Aorta (tissue), 5 donors: ENCODE measurements at places on chromosomes 5 and 9. TPM values are rescaled to one million over a fixed set of nuclear protein-coding genes. Genes with fewer than 3 reads are reported as not detected.
A peak's percentile ranks its signal among the peaks of the same experiment; 100 is the strongest.

DNA sequence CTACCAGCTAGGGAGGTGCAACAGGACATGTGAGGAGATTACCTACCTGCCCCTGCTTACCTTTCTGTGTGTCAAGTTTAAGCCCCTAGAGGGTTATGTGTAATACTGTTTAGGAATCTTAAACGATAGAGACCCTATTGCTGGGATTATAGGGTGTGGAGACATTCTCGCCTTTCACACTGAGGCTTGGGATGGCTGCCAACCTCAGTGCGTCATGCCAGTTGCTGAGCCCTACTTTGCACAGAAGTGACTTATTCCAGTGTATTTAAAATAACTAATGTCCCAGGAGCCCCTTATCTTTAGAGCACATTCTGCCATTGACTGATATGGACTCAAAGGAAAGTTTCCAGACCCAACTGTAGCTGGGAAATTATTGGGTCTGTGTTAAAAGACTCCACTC is 76.6 kb upstream of the XPA start:
- peak; percentile 80 for DNase-seq
- H3K27ac ChIP-seq = no peak overlapping the region
- no peak overlapping the region for H3K4me3 ChIP-seq
- H3K27me3 ChIP-seq = no peaks in the 10 kb centered on the region
- H3K36me3 ChIP-seq = no peaks in the 10 kb centered on the region
- no peaks in the 10 kb centered on the region for H3K4me1 ChIP-seq

DNA sequence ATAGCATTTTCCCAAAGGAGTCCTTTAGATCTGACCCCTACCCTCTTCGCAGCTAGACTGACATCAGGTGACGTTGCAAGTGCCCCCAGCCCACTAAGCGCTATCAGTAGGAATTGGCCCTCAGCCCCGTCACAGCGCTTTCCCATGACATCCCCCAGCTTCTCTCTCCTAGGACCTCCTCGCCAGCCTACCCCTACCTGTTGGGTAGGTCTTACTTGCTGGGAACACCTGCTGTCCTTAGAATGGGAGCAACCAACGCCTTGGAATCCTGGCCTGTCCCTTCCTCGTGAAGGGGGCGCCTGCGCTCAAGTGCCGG is 584 bp upstream of the PIP5K1B start:
- peak overlapping the region; percentile 81 for H3K4me3 ChIP-seq
- no peaks in the 10 kb centered on the region for H3K4me1 ChIP-seq
- no peak overlapping the region for H3K27ac ChIP-seq

DNA sequence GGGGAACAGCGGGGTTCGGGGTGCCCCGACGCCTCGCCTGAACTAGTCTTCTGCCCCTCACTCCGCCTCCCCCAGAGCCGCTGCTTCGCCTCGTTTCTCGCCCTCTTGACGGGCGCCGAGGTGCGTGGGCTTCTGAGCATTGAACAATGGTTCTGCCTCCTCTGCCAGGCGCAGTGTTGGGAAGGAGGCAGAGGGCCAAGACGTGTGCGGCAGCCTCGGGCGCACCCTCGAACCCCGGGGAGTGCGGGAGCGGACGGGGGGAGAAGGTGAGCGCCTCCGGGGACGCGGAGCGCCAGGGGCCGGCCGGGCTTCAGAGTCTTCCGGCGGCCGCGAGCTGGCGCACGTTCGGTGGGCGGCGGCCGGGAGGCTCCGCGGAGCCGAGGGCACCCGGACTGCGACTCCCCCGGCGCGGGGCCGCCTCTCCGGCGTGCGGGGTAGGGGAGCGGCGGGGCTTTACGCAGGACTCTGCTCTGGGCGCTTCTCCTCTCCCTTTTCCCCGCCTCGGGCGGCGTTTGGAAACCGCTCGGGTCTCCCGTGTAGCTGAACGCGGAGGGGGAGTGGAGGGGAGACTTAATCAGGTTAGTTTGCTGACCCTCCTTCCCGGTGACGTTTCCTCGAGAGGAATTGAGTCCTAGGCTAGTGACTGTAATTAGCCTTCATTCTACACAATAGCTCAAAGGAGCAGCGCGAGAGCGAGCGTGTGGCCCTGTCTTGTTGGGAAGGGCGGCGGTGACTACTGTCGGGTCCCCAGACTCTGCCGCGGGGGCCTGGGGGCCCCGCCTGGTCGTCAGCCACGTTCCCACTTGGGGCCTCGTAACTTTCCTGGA is 1.1 kb downstream of the VLDLR start:
- H3K27me3 ChIP-seq = no peaks in the 10 kb centered on the region
- H3K4me3 ChIP-seq = peak overlapping the region; percentile 66
- H3K27ac ChIP-seq = peak overlapping the region; percentile 86
- H3K36me3 ChIP-seq = no peaks in the 10 kb centered on the region
- H3K4me1 ChIP-seq = no peaks in the 10 kb centered on the region
- DNase-seq = peak; percentile 47

DNA sequence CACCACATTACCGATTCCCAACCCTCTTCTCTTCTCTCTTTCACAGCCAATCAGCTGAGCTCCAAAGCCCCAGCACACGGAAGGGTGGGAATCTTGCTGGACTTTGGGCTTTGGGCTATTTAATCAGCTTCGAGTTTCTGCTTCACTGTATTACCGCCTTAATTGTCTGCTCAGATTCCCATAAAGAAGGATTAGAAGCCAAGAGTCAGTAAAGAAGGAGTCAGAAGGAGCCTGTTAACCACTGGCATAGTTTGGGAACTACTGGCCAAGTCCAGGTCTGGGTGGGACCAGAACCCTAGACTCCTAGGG is 4.4 kb downstream of the SPRY4 start:
- no peak for DNase-seq
- no peaks in the 10 kb centered on the region for H3K4me1 ChIP-seq
- H3K27ac ChIP-seq = peak overlapping the region; percentile 41

GRCh38 chr5:180172447-180173197 is 36.4 kb downstream of the RASGEF1C start:
- no peak for DNase-seq
- no peak overlapping the region for H3K4me3 ChIP-seq
- no peaks in the 10 kb centered on the region for H3K4me1 ChIP-seq
- no peaks in the 10 kb centered on the region for H3K27me3 ChIP-seq
- H3K36me3 ChIP-seq = no peaks in the 10 kb centered on the region

DNA sequence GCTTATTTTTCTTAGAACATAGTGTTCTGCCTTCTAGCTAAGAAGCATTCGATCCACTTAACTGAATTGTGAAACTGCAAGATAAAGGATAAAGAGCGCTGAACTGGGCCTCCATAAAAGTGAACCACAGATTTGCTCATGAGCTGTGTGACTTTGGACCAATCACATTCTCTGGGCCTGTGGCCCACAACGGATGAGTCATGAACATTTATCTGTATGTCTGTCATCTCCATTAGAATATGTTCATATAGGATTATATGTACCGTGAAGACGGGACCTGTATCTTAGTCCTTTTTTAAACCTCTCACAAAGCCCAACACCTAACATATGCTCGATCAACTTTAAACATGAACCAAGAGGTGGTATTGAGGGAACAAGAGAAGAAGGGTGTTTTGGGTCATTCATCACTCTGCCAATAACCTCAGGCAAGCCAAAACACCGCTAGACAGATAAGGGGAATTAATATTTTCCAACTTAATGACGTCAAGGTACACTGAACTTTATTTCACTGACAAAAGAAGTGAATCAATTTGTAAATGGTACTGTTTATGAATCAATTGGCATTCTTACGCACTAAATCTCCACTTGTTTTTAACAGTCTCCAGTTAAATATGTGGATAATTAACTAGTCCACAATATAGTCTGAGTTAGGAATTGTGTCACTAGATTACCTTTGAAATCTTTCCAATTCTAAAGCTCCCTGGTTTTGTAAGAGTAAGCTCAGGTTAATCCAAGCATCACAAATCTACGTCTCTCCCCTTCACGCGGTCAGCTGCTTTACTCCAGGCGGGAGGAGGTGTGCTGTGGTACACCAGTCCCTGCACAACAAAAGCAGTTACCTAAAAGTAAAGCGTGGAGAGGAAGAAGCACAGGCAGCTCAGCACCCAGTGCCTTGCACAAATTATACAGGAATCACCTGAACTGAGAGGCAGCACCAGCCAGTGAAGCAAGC is 1.6 kb downstream of the TMEM245 start:
- DNase-seq = no peak
- H3K36me3 ChIP-seq = no peaks in the 10 kb centered on the region
- no peaks in the 10 kb centered on the region for H3K27me3 ChIP-seq
- peak overlapping the region; percentile 67 for H3K4me3 ChIP-seq

GRCh38 chr9:98071737-98072136 is 15.2 kb downstream of the NANS start:
- no peaks in the 10 kb centered on the region for H3K4me1 ChIP-seq
- no peaks in the 10 kb centered on the region for H3K36me3 ChIP-seq
- H3K4me3 ChIP-seq = no peak overlapping the region
- no peak overlapping the region for H3K27ac ChIP-seq
- DNase-seq = no peak

DNA sequence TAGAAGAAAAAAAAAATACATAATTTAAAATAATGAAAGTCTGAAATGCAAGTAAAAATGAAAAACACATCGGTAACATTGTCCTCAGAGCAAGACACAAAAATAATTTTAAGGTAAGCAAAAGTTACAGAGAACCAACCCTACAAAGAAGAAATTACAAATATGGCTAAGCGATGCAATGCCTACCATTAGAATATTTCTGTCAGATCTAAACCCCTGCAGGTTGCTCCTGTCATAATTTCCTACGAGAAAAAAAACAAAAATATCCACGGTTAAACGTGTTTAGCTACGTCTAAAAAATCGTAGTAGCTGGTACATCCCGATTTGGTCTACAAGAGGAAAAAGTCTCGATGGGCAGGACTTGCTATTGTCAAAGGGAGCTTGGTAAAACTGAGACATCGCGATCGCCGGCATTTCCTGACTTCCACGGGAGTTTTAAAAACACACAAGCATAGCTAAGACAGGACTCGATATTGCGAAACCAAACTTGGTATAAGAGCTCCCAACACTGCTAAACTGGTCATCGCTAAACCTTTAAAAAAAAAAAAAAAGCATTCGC is 1.1 kb upstream of the ANXA2R start:
- no peaks in the 10 kb centered on the region for H3K4me1 ChIP-seq
- H3K4me3 ChIP-seq = peak overlapping the region; percentile 46
- H3K27me3 ChIP-seq = no peaks in the 10 kb centered on the region
- peak; percentile 65 for DNase-seq
- peak overlapping the region; percentile 12 for H3K27ac ChIP-seq

GRCh38 chr9:77386187-77386586 is 208.9 kb downstream of the VPS13A start:
- H3K36me3 ChIP-seq = no peaks in the 10 kb centered on the region
- H3K27me3 ChIP-seq = no peaks in the 10 kb centered on the region
- H3K4me1 ChIP-seq = no peaks in the 10 kb centered on the region
- H3K27ac ChIP-seq = no peak overlapping the region
- no peak for DNase-seq
- H3K4me3 ChIP-seq = no peak overlapping the region

DNA sequence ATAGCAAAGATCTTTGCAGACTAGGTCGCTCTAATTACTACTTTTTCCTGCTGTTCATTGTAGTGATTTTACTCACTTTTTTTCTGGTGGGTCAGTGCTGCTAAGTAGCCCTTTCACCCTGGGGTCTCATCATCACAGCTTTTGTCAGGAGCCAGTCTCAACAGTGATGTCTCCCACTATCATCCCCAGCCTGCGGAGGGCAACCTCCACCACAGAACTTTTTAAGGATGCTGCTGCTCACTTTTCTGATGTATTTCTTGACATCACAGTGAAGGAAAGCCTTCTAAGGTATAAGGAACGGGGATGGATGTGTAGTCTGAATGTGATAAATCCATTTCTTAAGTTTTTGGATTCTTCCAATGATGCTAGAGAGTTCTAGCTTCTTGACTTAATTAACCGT is 242.5 kb upstream of the RIOK2 start:
- no peaks in the 10 kb centered on the region for H3K27me3 ChIP-seq
- no peak for DNase-seq
- no peak overlapping the region for H3K27ac ChIP-seq
- H3K4me1 ChIP-seq = no peaks in the 10 kb centered on the region
- H3K36me3 ChIP-seq = no peaks in the 10 kb centered on the region

GRCh38 chr5:139833525-139833924 is 37.9 kb downstream of the PSD2 start:
- H3K36me3 ChIP-seq = no peaks in the 10 kb centered on the region
- no peak overlapping the region for H3K27ac ChIP-seq
- no peak overlapping the region for H3K4me3 ChIP-seq
- H3K27me3 ChIP-seq = no peaks in the 10 kb centered on the region
- no peaks in the 10 kb centered on the region for H3K4me1 ChIP-seq

- no peak for DNase-seq
- H3K36me3 ChIP-seq = no peaks in the 10 kb centered on the region
- H3K4me1 ChIP-seq = no peaks in the 10 kb centered on the region
These were observed 19.7 kb downstream of the ANXA2R start for GRCh38 chr5:43020399-43020746.

GRCh38 chr9:16147726-16148125 is 594.9 kb downstream of the CCDC171 start:
- no peak for DNase-seq
- H3K4me3 ChIP-seq = no peak overlapping the region
- H3K27me3 ChIP-seq = no peaks in the 10 kb centered on the region
- H3K36me3 ChIP-seq = no peaks in the 10 kb centered on the region

DNA sequence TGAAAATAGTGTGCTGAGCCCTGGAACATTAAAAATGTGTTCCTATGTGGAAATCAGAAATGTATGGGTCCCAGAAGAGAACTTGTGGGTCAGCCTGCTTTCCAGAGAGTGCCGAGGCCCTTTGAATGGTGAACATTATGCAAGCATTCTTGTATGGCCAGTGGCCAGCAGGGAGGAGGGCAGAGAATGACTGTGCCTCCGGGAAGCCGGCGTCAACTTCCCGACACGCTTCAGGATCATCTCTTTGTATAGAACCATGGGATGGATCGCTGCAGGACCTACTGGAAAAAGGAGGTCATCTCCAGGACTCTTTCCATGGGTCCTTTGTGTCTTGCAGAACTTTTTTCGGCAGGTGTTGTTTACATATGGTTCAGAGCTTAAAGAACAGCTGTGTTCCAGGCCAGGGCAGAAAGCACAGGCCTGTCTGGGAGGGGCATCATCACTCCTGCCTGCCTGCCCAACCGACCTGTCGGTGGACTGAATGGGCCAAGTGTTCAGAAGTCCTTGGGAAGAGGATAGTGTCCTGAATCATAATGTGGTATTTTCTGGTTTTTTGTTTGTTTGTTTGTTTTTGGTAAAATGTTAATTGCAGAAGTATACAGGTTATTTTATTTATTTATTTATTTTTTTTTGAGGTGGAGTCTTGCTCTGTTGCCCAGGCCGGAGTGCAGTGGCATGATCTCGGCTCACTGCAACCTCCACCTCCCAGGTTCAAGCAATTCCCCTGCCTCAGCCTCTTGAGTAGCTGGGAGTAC is 9.0 kb downstream of the PRRC2B start:
- no peaks in the 10 kb centered on the region for H3K27me3 ChIP-seq
- peaks cover 14% of the 10 kb centered on the region for H3K4me1 ChIP-seq

Gene SELENOP
- 219 TPM for total RNA-seq

Gene BARHL1
- not detected for total RNA-seq

Gene IFNA4
- total RNA-seq = not detected

Gene EFCAB9
- not detected for total RNA-seq

Gene PCDHGB2
- 11.7 TPM for total RNA-seq

Gene FRMD3
- 7.2 TPM for total RNA-seq

Gene WDR31
- 2.1 TPM for total RNA-seq

Gene SLC4A9
- not detected for total RNA-seq

Gene LRRC70
- 9.6 TPM for total RNA-seq

Gene PCDHA13
- 0.15 TPM for total RNA-seq

Gene IL3
- total RNA-seq = not detected
